ENCODE measurements at places on chromosomes 7 and 10. TPM values are rescaled to one million over a fixed set of nuclear protein-coding genes. Genes with fewer than 3 reads are reported as not detected.

TFPI2 gene
- total RNA-seq: 12.5 TPM

TMEM236 gene
- 0.24 TPM for total RNA-seq

SLC26A5 gene
- 0.05 TPM for total RNA-seq

TAS2R5 gene
- total RNA-seq: 0.57 TPM

AGBL3 gene
- 1.9 TPM for total RNA-seq

TSPAN12 gene
- 3.5 TPM for total RNA-seq

CCM2 gene
- total RNA-seq: 69.3 TPM

CDK1 gene
- total RNA-seq: 133 TPM

MOGAT3 gene
- total RNA-seq: not detected

FXYD4 gene
- total RNA-seq: 0.14 TPM

EMX2 gene
- total RNA-seq: 0.09 TPM

GRCh38 chr10:94042001-94042833 is 48.5 kb downstream of the PLCE1 start:
- H3K27ac ChIP-seq: no peak overlapping the region
- no peak for DNase-seq
- no peak overlapping the region for H3K4me3 ChIP-seq
- H3K4me1 ChIP-seq: no peaks in the 10 kb centered on the region

DNA sequence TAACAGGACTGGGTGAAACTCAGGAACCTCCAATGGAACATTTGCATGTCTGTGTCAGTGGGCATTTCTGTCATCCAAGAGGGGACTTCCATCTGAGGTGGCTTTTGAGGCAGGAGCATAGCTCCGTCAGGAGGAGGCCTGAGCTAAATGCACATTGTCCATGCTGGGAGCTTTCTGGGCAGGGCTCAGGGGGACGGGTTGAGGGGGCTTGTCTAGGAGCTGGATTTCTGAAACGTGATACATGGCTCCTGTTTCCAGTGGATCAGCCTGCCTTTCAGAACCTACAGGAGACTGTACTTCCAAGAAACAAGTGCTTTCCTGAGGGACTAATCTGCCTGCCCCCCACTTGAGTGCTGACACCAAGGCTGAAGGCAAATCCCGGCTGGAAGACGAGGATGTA is 40.5 kb upstream of the GDF10 start:
- H3K4me3 ChIP-seq: no peak overlapping the region
- H3K27ac ChIP-seq: no peak overlapping the region
- no peak for DNase-seq
- no peaks in the 10 kb centered on the region for H3K36me3 ChIP-seq
- H3K4me1 ChIP-seq: peaks cover 61% of the 10 kb centered on the region

- DNase-seq: peak; percentile 65
- H3K27ac ChIP-seq: no peak overlapping the region
- H3K4me1 ChIP-seq: no peaks in the 10 kb centered on the region
Observed at GRCh38 chr10:48215486-48216203, 58.9 kb downstream of the FRMPD2 start.

DNA sequence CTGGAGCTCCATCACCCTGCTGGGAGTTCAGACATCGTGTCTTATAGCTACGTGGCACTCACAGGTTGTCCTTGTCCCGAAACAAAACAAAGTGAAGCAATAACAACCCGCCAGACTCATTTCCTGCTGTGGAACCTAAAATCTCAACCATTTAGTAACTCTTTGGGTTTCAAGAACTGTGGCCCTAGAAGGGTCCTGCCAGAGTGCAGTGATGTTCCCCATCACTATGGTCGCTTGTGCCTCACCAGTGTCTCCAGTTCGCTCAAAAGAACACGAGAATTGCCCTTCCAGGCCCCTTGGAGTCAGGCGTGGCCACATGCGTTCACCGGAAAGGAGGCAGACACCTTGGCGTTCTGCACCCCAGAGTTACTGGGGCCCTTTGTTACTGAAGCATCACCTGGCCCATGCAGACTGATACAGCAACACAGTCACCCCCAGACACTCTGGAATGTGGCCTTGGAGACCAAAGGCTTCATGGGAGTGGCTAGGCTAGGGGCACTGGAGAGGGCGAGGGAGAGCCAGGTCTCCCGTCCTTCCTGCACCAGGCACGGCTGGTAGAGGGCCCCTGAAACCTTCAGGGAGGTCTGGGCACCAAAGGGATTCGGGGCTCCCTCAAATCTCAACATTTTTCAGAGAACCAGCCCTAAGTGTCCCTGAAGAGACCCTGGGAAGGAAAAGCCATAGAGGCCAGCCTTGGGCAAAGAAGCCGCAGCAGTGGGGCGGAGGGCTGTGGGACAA is 908 bp downstream of the CRYGN start:
- H3K27ac ChIP-seq: no peak overlapping the region
- no peak for DNase-seq
- H3K4me1 ChIP-seq: peaks cover 69% of the 10 kb centered on the region
- no peak overlapping the region for H3K4me3 ChIP-seq
- peaks cover 6% of the 10 kb centered on the region for H3K27me3 ChIP-seq
- H3K36me3 ChIP-seq: no peaks in the 10 kb centered on the region

DNA sequence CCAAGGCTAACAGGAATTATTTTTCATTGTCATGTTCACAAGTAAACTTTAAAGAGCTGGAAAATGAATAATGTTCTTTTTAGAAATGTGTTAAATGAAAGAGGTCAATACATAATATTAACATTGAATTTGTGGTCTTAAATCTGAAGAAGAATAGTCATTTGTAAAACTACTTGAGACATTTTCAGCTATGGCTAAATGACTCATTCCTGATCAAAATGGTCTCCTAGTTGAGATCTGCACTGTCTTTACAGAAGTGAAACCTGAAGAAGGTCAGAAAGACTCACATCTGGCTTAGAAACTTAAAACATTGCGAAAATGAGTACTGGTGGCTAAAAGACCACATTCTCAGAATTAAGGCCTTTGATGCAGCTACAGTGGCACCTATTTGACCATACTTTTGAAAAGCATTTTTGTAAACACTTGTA is 5.9 kb downstream of the PIK3CG start:
- no peak for DNase-seq
- H3K27ac ChIP-seq: peak overlapping the region; percentile 48
- peaks cover 67% of the 10 kb centered on the region for H3K36me3 ChIP-seq
- peaks cover 16% of the 10 kb centered on the region for H3K4me1 ChIP-seq
- no peaks in the 10 kb centered on the region for H3K27me3 ChIP-seq

- H3K4me3 ChIP-seq: no peak overlapping the region
- H3K36me3 ChIP-seq: peaks cover 15% of the 10 kb centered on the region
- no peaks in the 10 kb centered on the region for H3K27me3 ChIP-seq
- no peaks in the 10 kb centered on the region for H3K4me1 ChIP-seq
Observed at GRCh38 chr10:29496341-29497162, 138.2 kb downstream of the SVIL start.

GRCh38 chr7:149302222-149302621 is 40.2 kb downstream of the ZNF783 start:
- no peaks in the 10 kb centered on the region for H3K4me1 ChIP-seq
- no peak overlapping the region for H3K4me3 ChIP-seq
- no peak for DNase-seq
- H3K27ac ChIP-seq: no peak overlapping the region
- H3K36me3 ChIP-seq: no peaks in the 10 kb centered on the region

DNA sequence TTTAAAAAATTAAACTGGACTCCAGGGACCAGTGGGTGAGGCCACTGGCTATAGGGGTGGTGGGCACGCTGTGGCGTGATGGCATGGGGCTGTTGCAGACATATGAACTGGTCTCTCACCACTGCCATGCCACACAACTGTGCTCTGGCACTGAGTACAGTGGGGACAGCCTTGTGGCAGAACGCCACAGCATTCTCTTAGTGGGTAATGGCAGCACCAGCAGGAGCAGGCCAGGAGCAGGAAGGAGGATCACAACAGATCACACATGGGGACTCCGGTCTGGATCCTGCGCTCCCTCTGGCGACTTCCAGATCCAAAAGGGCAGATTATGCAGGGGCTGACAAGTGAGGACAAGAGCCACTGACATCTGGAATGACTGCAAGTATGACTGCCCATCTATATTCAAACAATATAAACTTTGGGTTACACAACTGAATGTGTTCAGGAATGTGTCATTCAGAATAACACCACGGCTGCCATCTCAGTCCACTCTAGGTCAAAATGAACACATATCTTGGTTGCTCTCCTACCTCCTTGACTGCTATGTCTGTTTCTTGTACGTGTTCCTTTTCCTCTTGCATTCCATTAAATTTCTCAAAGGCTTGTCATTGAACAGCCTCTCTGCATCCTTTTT is 176.0 kb downstream of the KMT2E start:
- H3K27me3 ChIP-seq: no peaks in the 10 kb centered on the region
- no peak overlapping the region for H3K27ac ChIP-seq
- DNase-seq: no peak
- H3K4me1 ChIP-seq: peaks cover 2% of the 10 kb centered on the region
- no peaks in the 10 kb centered on the region for H3K36me3 ChIP-seq
- no peak overlapping the region for H3K4me3 ChIP-seq

DNA sequence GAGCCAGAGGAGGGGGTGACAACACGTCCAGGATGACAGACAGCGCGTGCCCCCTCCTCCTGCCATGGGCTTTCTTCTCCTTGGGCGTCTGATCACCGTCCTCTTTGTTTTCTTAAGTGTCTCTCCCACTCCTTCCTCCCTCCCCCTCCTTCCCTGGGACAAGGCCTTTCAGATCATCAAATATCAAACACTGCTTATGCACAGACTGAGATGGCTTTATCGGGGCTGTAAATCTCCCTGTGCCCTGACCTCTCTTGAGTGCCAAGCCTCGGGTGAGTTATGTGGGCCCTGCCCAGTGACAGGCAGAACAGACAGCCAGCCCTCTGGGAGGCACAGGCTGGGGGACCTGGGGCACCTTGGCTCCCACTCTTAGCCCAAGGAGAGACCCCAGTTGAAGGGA is 116.4 kb downstream of the C10orf105 start:
- DNase-seq: no peak
- H3K27me3 ChIP-seq: no peaks in the 10 kb centered on the region
- no peak overlapping the region for H3K27ac ChIP-seq

DNA sequence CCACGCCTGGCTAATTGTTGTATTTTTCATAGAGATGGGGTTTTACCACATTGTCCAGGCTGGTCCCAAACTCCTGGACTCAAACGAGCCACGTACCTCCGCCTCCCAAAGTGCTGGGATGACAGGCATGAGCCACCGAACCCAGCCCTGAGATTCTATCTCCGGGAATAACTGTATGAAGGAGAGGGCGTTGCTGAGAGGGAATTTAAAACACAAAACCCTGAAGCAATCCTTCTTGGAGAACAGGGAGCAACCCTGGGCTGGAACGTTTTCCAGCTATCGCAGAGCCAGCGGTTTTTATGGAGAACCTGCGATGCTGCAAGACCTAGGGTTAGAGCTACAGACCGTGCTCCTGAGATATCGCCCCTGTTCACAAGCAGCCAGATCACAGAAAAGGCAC is 144.6 kb downstream of the PRKAG2 start:
- H3K27me3 ChIP-seq: no peaks in the 10 kb centered on the region
- no peaks in the 10 kb centered on the region for H3K4me1 ChIP-seq
- no peaks in the 10 kb centered on the region for H3K36me3 ChIP-seq
- no peak overlapping the region for H3K27ac ChIP-seq
- no peak for DNase-seq
- no peak overlapping the region for H3K4me3 ChIP-seq

- no peaks in the 10 kb centered on the region for H3K27me3 ChIP-seq
- H3K4me3 ChIP-seq: no peak overlapping the region
- H3K36me3 ChIP-seq: no peaks in the 10 kb centered on the region
- no peak for DNase-seq
- no peak overlapping the region for H3K27ac ChIP-seq
Observed at GRCh38 chr7:7698930-7699329, 19.5 kb downstream of the RPA3 start.

- no peak overlapping the region for H3K27ac ChIP-seq
- H3K36me3 ChIP-seq: no peaks in the 10 kb centered on the region
- H3K27me3 ChIP-seq: no peaks in the 10 kb centered on the region
- no peak for DNase-seq
Observed at GRCh38 chr10:114665873-114666272, 7.8 kb upstream of the ABLIM1 start.

DNA sequence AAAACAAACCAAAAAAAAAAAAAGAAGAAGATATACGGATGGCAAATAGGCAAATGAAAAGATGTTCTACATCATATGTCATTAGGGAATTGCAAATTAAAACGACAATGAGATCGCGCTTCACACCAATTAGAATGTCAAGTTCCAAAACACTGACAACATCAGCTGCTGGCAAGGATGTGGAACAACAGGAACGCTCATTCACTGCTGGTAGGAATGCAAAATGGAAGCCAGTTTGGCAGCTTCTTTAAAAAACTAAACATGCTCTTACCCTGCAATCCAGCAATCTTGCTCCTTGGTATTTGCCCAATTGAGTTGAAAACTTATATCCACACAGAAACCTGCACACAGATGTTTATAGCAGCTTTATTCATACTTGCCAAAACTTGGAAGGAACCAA is 34.8 kb downstream of the CALML5 start:
- H3K27me3 ChIP-seq: no peaks in the 10 kb centered on the region
- H3K36me3 ChIP-seq: peaks cover 4% of the 10 kb centered on the region
- H3K4me3 ChIP-seq: no peak overlapping the region
- H3K27ac ChIP-seq: no peak overlapping the region

- DNase-seq: no peak
- H3K4me1 ChIP-seq: no peaks in the 10 kb centered on the region
- no peaks in the 10 kb centered on the region for H3K36me3 ChIP-seq
- no peak overlapping the region for H3K4me3 ChIP-seq
- H3K27ac ChIP-seq: no peak overlapping the region
Observed at GRCh38 chr7:5094641-5095040, 49.0 kb downstream of the RBAK start.

GRCh38 chr10:269440-270074 is 134.3 kb downstream of the ZMYND11 start:
- no peaks in the 10 kb centered on the region for H3K36me3 ChIP-seq
- no peak overlapping the region for H3K4me3 ChIP-seq
- no peak for DNase-seq
- H3K4me1 ChIP-seq: no peaks in the 10 kb centered on the region
- no peaks in the 10 kb centered on the region for H3K27me3 ChIP-seq

Data from thymus (tissue), 14 donors.